ENCODE measurements at places on chromosomes 13 and 19.
A peak's percentile ranks its signal among the peaks of the same experiment; 100 is the strongest.

DNA sequence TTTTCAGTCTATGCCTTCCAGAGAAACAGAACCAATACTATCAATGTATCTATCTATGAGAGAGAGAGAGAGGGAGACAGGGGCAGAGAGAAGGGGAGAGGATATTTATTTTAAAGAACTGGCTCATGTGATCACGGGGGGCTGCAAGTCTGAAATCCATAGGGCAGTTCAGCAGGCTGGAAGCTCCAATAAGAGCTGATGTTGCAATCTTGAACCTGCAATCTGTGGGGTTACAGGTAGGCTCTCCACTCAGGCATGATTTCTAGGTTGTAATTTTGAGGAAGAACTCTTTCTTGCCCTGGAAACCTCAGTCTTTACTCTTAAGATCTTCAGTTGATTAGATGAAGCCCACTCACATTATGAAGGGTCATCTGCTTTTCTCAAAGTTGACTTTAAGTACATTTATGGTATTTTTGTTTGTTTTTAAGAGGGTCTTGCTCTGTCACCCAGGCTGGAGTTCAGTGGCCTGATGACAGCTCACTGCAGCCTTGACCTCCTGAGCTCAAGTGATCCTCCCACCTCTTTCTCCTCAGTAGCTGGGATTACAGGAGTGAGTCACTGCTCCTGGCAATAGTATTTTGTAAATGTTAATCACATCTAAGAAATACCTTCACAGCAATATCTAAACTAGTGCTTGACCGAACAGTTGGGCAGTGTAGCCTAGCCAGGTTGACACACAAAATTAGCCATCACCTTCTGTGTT lies 376.4 kb downstream of the FGF9 start:
- no peak overlapping the region for H3K27ac ChIP-seq
- DNase-seq, result no peak
- peaks cover 13% of the 10 kb centered on the region for H3K4me1 ChIP-seq
- no peak overlapping the region for H3K4me3 ChIP-seq
- H3K36me3 ChIP-seq, result no peaks in the 10 kb centered on the region

DNA sequence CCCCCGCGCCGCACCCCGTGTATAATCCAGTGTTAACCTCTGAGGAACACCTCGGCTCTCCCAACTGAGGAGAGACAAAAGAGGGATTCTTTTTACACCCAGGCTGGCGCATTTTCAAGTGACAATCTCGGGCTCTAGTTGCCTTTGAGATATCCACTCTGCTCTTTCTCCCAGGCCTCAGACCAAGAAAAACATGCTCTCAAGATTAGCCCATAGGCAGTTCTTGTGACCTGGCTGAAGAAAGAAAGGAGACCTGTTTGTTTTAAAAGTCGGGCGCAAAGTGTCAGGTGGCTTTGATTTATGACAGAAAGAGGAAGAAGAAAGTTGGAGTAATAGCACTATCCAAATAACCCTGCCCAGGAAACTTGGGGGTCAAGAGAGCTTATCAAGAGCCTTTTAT lies 27.3 kb downstream of the SHISA2 start:
- no peak overlapping the region for H3K4me3 ChIP-seq
- no peaks in the 10 kb centered on the region for H3K36me3 ChIP-seq
- H3K4me1 ChIP-seq, result peaks cover 58% of the 10 kb centered on the region
- peak; percentile 72 for DNase-seq
- H3K27ac ChIP-seq, result peak overlapping the region; percentile 81

- peak; percentile 10 for DNase-seq
- H3K4me1 ChIP-seq, result no peaks in the 10 kb centered on the region
- no peaks in the 10 kb centered on the region for H3K27me3 ChIP-seq
- H3K4me3 ChIP-seq, result no peak overlapping the region
These were observed 19.3 kb upstream of the SDHAF1 start for GRCh38 chr19:35975608-35976214.

DNA sequence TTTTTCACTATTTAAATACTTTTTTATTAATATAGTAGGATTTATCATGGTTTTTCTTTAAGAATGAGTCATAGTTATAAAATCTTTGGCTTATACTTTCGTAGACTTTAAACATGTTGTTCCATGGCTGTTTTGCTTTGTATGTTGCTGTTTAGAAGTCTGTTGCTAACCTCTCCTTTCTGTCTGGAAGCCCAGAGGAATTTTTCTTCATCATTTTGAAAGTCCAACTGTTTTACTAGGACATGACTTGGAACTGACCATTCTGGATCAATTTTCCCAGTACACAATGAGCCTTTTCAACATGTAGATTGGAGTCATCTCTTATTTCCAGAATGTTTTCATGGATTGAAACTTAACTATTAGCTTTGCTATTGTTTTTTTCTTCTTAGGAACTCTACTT lies 7.9 kb downstream of the CAB39L start:
- H3K4me1 ChIP-seq, result no peaks in the 10 kb centered on the region
- no peak for DNase-seq
- no peak overlapping the region for H3K4me3 ChIP-seq
- H3K36me3 ChIP-seq, result no peaks in the 10 kb centered on the region
- H3K27me3 ChIP-seq, result no peaks in the 10 kb centered on the region

GRCh38 chr19:13057147-13057572 lies 45.5 kb downstream of the LYL1 start:
- H3K4me1 ChIP-seq, result peaks cover 90% of the 10 kb centered on the region
- H3K36me3 ChIP-seq, result no peaks in the 10 kb centered on the region
- no peaks in the 10 kb centered on the region for H3K27me3 ChIP-seq
- peak; percentile 54 for DNase-seq
- peak overlapping the region; percentile 85 for H3K27ac ChIP-seq

GRCh38 chr13:38970380-38971051 lies 20.1 kb downstream of the STOML3 start:
- H3K27me3 ChIP-seq, result no peaks in the 10 kb centered on the region
- H3K4me3 ChIP-seq, result no peak overlapping the region
- no peak overlapping the region for H3K27ac ChIP-seq

- H3K4me3 ChIP-seq, result no peak overlapping the region
- no peak overlapping the region for H3K27ac ChIP-seq
- no peak for DNase-seq
These were observed 799 bp upstream of the C1QTNF9B start for GRCh38 chr13:23898101-23898500.

Measured in thyroid gland (tissue), 4 donors.